GM18507 (cell line): ENCODE measurements at places on chromosomes 3 and 15.

DNA sequence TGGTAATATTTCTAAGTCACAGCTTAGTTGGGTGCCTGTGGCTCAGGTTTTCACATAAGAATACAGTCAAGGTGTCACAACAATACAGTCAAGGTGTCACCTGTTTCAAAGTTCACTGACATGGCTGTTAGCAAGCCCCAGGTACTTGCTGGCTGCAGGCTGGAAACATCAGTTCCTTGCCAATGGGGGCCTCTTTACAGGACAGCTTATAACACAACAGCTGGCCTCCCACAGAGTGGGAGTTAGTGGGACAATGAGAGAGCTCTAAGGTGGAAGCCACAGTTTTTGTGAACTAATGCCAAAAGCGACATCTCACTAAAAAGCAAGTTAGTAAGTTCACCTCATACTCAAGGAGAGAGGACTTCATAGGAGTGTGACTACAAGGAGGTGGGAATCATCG is 45.4 kb downstream of the GPR156 start:
- no peak for DNase-seq

DNA sequence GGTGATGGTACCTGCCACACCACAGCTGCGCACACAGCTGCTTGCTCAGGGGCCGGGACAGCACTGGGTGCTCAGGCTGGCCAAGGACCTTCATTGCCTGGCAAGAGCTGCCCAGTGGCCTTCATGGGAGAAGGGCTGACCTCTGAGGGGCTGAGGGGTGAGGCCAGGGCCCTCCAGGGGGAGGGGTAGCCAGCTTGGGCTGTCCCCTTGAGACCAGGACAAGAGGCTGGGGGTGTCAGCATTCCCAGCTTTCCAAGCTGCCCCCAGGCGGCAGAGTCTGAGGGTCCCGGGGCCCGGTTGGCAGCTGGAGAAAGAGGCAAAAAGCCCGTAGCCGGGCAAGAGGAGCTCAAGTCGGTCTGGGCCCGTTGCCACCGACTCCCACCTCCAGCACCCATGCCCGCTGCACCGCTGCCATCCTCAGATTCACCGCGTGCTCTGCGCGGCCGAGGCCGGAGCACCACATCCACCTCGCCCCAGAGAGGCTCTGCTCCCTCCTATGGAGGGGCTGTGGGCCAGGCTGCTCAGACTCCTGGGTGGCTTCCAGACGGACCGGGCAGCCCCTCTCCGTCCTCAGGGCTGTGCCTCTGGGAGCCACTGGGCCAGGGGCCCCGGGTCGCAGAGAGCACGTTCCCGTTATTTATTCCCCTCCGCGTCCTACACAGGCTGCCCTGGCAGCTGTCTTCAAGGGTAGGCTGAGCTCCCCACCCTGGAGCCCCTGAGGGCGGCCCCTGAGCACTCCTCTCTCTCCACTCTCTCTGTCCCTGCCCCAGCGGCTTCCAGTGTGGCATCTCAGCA is 51.5 kb downstream of the PLXNA1 start:
- DNase-seq = no peak

- no peak for DNase-seq
Measured at GRCh38 chr15:48097264-48097663, 23.5 kb upstream of the SLC24A5 start.

DNA sequence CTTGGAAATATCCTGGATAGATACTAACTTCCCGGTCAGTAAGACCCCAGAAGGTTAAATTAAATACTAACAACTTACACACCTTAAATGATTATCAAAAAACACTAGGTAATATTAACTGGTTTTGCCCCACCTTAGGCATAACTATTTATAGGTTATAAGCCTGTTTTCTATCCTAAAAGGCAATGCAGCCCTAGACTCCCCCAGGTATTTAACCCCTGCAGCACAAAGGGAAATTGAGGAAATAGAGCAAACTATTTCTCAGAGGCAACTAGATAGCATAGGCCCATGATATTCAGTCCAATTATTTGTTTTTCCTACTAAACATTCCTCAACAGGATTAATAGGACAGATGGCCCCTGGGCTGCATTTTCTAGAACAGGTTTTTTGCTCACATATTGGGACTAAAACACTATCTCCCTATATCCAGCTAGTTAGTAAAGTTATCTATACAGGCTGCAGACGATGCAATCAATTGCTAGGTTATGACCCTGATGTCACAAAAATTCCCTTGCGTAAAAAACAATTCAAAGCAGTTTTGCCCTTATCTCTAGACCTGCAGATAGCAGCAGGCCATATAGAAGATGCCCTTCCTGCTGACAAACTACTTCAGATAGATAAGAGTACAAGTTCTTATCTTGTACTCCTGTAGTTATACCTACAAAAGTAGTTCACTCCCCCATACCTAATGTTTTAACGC is 221.3 kb downstream of the DTWD1 start:
- DNase-seq = no peak

DNA sequence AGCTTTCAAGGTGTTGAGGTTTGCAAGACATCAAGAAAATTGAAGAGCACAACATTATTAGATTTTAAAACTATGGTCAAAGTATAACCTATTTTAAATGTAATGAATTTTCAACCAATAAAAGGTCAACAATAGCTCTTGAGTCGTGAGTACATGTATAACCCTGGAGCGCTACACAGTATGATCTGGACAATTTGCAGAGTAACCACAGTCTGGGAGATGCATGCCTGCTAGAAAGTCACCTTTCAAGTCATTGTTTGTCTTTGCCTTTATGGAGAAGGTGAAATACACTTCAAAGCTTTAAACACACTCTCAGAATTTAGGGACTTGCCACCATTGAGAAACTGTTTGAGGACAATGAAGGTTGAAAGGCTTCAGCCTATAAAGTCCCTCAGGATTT is 112.6 kb upstream of the ALCAM start:
- no peak for DNase-seq

DNA sequence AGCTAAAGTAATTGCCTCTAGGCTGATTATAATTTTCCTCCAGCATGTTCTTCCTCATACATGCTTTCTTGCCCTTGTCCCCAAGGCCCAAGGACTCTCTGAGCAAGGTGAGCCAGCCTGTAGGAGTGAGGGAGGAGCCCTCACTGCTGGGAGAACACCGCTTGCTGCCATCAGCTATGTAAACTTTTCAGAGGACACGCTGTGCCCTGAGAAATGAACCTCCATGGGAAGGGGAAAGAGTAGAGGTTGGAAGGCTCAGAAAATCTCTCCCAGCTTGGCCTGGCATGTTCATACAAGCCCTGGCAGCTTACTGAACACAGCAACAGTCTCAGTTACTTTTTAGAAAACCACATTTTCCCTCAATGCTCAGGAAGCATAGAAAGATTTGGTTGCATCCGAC is 103.0 kb upstream of the SLC24A5 start:
- no peak for DNase-seq

DNA sequence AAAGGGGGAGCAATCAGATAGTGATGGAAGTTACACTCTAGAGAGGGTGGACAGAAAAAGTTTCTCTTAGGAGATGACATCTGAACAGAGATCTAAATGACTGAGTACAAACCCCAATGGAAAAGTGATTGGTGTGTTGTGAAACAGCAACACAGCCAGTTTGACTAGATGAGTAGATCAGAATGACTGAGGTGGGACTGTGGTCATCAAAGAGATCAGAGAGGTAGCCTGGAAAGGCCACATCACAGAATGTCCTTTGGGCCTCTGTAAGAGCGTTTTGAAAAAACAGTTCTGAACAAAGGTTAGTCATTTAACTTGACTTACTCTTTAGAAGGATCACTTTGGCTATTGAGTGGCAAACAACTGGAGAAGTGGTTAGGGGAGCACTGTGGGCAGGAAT is 10.6 kb downstream of the LRRC58 start:
- no peak for DNase-seq

DNA sequence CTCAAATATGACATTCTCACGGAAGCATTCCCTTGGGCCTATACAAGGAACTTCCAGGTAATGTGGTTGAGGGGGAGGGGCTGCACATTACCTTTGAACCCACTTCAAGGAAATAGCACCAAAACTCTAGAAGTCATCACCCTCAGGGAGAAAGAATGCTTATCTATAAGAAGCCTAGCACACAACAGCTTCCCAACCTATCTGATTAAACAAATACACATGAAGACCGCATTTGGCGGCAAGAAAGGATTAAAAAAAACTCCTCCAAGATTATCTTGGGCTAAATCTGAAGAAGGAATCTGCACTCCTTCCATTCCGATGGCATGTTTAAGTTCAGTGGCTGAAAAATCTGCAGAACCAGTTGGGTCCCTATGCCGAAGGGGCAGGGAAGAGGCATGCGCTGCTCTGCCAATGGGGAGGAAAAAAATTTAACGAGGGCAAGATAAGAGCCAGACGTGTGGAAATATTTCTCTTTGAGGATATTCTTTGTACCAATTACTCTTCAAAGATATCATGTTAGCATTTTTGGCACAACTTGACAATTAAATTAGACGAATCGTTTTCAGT is 82.0 kb upstream of the WNT5A start:
- DNase-seq = no peak

GRCh38 chr3:100027321-100027720 is 87.0 kb downstream of the FILIP1L start:
- no peak for DNase-seq

DNA sequence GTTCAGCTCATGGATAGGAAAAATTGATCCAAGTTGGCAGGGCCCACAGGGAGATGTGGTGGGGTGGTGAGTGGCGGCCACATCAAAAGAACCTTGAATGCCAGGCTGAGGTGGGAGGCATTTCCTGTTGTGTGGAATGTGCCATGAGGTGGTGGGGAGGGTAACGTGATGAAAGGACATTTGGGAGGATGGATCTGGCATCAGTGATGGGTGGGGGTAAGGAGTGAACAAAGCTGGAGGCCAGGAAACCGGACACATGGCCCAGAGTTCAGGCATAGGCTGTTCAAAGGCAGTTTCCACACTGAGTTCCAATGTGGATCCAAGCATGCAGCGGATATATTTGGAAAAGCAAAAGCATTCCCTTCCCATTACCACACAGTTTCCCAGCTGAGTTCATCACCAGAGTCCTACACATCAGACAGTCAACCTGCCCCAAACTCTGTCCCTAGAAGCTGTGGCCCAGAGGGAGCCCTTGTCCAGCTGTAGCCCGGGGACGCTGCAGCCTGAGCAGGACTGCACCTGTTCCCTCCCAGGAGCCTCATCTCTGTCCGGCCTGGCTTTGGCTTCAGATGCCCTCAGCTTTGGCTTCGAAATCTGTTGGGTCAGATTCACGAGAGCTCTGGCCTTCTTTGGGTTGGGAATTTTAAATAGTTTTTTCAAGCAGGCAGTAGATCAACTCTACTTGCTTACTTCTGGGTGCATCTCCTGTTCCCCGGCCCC is 37.8 kb upstream of the GOLGA6B start:
- DNase-seq = no peak

GRCh38 chr3:194423317-194423716 is 24.3 kb upstream of the GP5 start:
- DNase-seq = no peak

DNA sequence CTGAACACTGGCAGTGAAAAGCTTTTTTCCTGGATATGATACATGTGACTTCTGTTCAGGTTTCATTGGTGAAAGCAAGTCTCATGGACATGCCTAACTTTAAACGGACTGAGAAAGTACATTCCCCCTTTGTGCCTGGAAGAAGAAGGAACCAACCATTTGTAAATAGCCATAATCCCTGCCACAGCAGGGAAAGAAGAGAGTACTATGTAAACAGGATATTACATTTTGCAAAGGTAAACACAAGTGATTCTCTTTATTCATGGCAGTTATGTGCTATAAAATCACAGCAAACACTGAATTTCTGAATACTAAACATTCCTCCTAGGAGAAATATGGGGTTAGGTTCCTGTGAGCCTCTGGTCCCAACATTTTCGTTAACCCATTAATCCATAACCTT is 46.8 kb downstream of the PRICKLE2 start:
- DNase-seq = no peak

DNA sequence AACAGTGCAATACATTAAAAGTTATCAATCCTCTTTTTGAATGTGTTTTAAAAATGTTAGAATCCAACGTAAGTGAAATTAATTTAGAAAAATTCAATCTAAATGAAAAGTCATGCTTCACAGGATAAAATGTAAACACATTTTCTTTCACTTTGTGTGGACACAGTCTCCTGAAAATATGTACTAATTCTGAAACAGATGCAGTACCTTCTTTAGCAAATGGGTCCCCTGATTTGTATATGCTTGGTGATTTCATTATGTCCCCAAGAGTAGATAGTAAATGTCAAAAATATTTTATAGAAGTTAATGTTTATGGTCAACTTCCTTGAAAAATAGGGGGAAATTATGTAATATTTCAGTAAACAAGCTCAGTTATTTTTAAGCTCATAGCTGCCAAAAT is 28.9 kb downstream of the FOXP1 start:
- no peak for DNase-seq

GRCh38 chr15:33380406-33380805 is 69.6 kb downstream of the RYR3 start:
- DNase-seq = no peak

DNA sequence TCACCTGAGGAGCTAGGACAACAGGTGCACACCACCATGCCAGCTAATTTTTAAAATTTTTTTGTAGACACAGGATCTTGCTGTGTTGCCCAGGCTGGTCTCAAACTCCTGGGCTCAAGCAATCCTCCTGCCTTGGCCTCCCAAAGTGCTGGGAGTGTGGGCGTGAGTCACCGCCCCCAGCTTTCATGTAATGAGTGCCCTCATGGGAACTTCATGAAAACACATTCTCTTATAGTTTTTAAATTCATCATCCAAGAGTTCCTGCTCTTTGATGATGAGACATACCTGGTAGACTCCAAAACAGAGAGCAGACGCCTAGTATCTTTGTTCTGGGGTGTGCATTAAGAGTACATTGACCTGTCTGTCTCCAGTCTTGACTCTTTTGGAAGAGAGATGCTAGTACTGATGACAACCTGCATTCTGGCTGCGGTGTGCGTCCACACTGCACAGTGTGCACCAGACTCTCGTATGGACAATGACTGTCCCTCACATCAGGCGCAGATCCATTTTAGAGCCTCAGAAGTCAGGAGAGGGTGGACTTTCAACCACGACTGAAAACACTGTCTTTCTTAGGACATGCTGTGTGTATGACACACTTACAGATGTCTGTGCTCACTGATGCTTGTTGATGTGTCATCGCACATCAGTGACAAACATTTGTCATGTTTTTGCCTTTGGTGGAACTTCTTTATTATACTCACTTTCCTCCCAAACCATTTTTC is 2.0 kb downstream of the NRROS start:
- DNase-seq = no peak

- DNase-seq = no peak
Measured at GRCh38 chr3:9914011-9914410, 2.9 kb upstream of the IL17RC start.

DNA sequence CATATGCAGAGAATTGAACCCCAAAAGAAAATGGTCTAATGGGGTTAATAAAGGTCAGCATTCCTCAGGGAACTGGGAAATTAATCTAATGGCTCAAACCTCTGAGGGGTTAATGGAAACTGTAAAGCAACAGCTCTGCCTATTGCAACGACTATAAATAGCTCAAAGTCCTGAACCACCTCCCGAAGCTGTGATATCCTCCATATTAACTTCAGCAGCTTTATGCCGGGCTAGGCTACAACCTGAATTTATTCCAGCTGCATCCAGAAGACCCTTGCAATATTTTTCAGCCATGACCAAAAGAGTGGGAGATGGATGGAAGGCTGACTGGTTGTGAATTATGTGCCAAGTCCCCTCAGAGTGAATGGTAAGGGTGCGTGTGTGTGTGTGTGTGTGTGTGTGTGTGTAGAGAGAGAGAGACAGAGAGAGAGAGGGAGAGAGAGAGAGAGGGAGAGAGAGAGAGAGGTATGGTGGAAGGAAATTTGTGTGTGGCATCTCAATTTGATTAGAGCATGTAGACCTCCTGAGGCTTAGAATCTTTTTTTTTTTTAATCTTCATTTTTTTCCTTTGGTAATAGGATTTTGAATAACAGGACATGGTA is 109.9 kb downstream of the PDCD6IP start:
- no peak for DNase-seq

GRCh38 chr15:89768071-89768500 is 8.0 kb upstream of the MESP2 start:
- no peak for DNase-seq
